ENCODE measurements at places on chromosomes 12 and 14. TPM values are rescaled to one million over a fixed set of nuclear protein-coding genes. Genes with fewer than 3 reads are reported as not detected.

Gene ZFYVE1
- total RNA-seq = 17.7 TPM

Gene PRB2
- not detected for total RNA-seq

Gene DAO
- not detected for total RNA-seq

Gene PEX5
- total RNA-seq = 32.9 TPM

Gene PPP1R1A
- total RNA-seq = not detected

Gene LAG3
- 0.43 TPM for total RNA-seq

Gene SLC4A8
- total RNA-seq = under 0.01 TPM

Gene SLC6A13
- total RNA-seq = not detected

Gene B4GALNT1
- total RNA-seq = 0.17 TPM

Gene SLC25A47
- not detected for total RNA-seq

Gene MAP4K5
- 45.0 TPM for total RNA-seq

Gene CCND2
- total RNA-seq = 23.9 TPM

Gene RAPGEF3
- 1.5 TPM for total RNA-seq

Gene CD69
- total RNA-seq = not detected

Gene PRPH
- total RNA-seq = not detected

Gene PTPN6
- total RNA-seq = not detected

Gene COQ6
- total RNA-seq = 32.7 TPM

Gene CCDC198
- total RNA-seq = not detected

Gene E2F7
- total RNA-seq = 0.47 TPM

Gene ISM2
- total RNA-seq = 0.12 TPM

Gene LMO3
- total RNA-seq = 10.2 TPM

Gene ZNF385A
- 1.9 TPM for total RNA-seq

Gene P2RX2
- total RNA-seq = not detected

Gene CLEC4E
- total RNA-seq = not detected

Gene SERPINA12
- total RNA-seq = not detected

Gene RERG
- total RNA-seq = 1.6 TPM

Gene TRPV4
- total RNA-seq = 1.9 TPM

Gene BEGAIN
- 0.35 TPM for total RNA-seq

Gene ASCL1
- not detected for total RNA-seq

Gene SMOC1
- 2.4 TPM for total RNA-seq

Gene NPFF
- total RNA-seq = not detected

Gene TMBIM6
- 352 TPM for total RNA-seq

Gene SMIM41
- 2.0 TPM for total RNA-seq

Gene PIWIL1
- total RNA-seq = not detected

Gene MAP3K9
- total RNA-seq = under 0.01 TPM

Gene SLC17A8
- total RNA-seq = not detected

Gene CISTR
- total RNA-seq = not detected

Gene MYRFL
- not detected for total RNA-seq

Gene BMP4
- 2.3 TPM for total RNA-seq

Gene PLCZ1
- total RNA-seq = not detected

Gene INHBC
- 0.09 TPM for total RNA-seq

Gene SDR9C7
- total RNA-seq = not detected

Gene TTC5
- total RNA-seq = 10.9 TPM

Gene TGM1
- 7.9 TPM for total RNA-seq

Gene AQP5
- 5.4 TPM for total RNA-seq

Gene OASL
- 0.34 TPM for total RNA-seq

Gene NANOG
- total RNA-seq = not detected

Gene FOXN4
- not detected for total RNA-seq

Gene DNAI7
- not detected for total RNA-seq

Gene NOP9
- 11.0 TPM for total RNA-seq
